SJSA1 (cell line): ENCODE measurements at places on chromosomes 2 and 18. TPM values are rescaled to one million over a fixed set of nuclear protein-coding genes. Genes with fewer than 3 reads are reported as not detected.

CDH19 gene
- total RNA-seq, result not detected in 2 replicates

DNA sequence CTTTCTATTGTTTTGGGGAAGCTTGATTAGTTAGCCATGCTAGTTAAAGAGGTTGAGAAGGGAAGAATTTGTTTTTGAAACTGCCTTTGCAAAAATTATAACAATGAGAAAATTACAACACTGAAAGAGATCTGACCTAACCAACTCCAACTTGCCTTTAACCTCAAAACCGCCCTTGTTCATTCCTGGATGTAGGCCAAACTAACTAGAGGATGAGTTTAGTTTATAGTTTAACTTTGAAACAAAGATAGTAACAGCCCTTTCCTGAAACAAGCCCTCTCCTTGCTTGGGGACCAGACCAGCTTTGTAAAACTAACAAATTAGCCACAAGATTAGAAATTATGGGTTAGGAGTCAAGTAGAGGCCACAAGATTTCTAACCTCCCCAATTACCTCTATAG lies 713.9 kb downstream of the CPS1 start:
- DNase-seq, result no peak

KCNE4 gene
- total RNA-seq, result 3.1 and 4.3 TPM in 2 replicates

KCNG3 gene
- 5.4 and 7.1 TPM in 2 replicates for total RNA-seq

ACVR1 gene
- total RNA-seq, result 12.2 and 16.6 TPM in 2 replicates
